Right hindlimb (tissue), 1 donor: ENCODE measurements at places on chromosomes 2 and 18.

GRCh38 chr2:89763581-89764485 lies 1072.4 kb downstream of the RPIA start:
- peak; percentile 20 for DNase-seq

DNA sequence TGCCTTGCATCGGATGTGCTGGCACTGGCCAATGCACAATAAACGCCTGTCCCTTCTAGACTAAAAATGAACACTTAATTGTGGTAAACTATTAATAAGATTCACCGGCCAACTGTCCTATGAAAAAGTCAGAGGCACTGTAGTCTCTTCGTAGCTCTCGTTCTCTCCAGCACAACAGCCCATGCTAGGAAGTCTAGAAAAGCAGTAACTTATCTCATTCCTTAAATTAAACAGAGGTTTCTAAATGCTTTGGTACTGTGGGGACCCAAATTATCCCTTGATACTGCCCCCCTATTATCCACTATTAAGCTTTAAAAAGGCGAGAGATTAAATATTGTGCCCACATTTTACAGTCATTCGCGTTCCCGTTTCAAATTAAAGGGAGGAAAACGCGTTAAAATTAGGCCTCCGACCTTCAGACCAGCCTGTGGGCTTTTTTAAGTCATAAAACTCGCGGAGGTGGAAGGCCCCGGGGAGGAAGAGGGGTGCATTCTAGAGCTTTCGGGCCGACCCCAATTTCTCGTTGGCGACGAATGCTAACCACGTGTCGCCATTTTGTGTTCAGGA lies 1.5 kb upstream of the PCBP1 start:
- no peak for DNase-seq

- DNase-seq = no peak
Observed at GRCh38 chr18:73563901-73564472, 583.6 kb downstream of the FBXO15 start.

- no peak for DNase-seq
Observed at GRCh38 chr18:45571714-45572113, 43.6 kb upstream of the SLC14A2 start.

DNA sequence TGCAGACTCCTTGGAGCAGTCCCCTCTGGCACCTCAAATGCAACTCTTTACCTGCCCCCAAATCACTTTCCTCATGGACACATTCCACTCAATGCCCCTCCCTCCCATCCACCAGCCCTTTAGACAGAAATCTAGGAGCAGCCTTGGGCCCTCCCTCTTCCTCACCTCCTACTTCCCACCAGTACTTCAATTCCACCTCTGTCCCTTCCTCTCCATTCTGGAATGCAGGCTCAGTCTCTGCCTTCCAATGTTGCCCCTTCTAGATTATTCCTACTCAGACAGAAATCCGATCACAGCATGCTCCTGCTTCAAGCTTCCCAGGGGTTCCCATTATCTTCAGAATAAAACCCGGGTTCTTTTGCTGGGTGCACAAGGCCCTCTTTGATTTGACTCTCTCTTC lies 62.1 kb downstream of the MTHFD2 start:
- no peak for DNase-seq

GRCh38 chr2:215606219-215606618 lies 170.4 kb upstream of the FN1 start:
- DNase-seq = no peak

GRCh38 chr2:198232281-198232680 lies 427.9 kb downstream of the PLCL1 start:
- no peak for DNase-seq

DNA sequence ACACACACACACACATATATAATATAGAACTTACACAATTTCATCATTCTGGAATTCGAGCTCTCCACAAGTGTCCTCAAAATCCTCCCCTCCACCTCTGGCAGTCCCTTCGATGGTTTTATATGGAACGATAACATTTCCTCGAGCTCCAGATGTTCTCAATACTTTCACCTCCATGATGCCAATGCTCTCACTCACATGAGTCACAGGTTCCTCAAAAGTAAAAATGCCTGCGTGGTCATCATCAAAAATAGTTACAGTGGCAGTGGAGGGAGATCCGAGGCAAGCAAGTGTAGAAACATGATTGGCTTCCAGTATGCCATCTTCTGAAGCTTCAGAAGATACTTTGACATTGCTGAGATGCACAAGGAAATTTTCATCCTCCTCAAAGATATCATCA lies 23.5 kb downstream of the SLC8A1 start:
- DNase-seq = no peak

GRCh38 chr2:35530615-35531135 lies 824.9 kb upstream of the CRIM1 start:
- no peak for DNase-seq

- no peak for DNase-seq
Observed at GRCh38 chr2:170975943-170976270, 46.9 kb downstream of the GORASP2 start.

- peak; percentile 72 for DNase-seq
Observed at GRCh38 chr2:46252891-46253659, 44.1 kb upstream of the EPAS1 start.

DNA sequence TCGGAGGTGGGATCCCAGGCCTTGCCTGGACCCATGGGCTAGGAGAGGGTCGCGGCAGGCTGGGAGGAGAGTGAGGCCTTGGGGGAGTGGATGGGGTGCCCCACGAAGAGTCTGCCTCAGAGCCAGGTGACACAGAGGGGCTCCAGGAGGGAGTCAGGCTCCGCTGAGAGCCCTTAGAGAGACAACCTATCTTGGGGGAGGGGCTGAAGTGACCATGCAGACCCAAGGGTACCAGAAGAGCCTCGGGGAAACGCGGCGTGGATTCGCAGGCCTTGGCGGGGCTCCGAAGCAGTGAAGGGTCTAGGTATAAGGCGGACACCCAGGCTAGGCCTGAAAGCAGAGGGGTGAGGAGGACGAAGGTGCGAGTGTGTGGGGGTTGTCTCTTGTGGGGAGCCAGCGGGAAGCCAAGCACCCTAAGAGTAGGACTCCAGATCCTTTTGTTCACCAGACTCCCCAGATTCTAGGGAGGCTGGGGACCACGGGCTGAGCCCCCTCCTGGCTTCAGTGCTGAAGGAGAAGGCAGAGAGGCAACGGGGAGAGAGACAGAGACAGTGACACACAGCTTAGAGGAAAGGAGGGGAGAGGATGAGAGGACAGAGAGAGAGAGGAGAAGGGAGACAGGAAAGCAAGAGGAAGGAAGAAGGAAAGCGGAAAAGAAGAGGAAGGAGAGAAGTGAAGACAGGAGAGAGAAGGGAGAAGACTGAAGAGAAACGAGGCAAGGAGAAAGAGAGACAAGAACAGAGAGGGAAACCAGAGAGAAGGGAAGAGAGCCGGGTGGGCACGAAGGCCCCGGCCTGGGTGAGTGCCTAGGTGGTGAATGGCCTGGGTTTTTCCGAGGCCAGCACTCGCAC lies 1.1 kb upstream of the HOXD11 start:
- no peak for DNase-seq

DNA sequence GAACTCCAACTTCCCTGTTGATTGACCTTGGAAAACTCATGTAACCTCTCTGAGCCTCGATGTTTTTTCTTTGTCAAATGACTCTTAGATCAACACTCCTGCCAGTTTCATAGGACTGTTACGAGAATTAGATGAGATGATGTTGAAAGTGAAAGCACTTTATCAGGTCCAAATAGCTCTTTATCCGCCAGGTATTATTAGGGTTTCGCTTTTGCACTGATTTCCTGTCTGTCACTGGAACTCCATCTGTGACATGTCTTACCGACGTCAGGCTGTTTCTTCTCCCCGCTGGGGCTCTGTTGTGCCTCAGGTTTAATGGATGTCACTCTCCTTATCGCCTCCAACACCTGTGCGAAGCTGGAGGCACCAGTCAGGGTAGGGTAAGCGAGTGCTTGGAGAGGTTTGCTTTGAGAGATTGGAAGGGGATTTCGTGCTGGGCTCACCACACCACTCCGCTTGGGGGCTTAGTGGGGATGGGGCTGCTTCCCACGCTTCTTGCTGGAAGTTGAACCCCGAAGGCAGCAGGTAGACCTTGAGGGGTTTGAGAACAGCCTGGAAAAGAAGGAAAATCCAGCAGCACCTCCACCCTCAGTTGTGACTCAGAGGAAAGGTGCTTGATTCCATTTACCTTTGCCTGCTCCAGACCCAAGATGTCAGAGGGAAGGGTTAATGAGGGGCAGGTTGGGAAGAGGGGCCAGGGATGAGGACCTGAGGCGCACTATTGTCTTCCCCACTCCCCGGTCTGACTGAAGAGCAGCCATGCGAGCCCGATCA lies 4.3 kb downstream of the GAD1 start:
- DNase-seq = no peak

GRCh38 chr2:108316461-108317258 lies 28.0 kb downstream of the SULT1C2 start:
- peak; percentile 24 for DNase-seq

DNA sequence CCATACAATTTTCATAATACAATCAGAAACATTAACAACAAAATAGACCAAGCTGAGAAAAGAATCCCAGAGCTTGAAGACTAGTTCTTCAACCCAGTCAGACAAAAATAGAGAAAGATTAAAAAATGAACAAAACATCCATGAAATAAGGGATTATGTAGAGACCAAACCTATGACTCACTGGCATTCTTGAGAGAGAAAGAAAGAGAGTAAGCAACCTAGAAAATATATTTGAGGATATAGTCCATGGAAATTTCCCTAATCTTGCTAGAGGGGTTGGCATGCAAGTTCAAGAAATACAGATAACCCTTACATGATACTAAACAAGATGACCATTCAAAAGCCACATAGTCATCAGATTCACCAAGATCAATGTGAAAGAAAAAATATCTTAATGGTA lies 281.7 kb downstream of the CCDC85A start:
- no peak for DNase-seq

DNA sequence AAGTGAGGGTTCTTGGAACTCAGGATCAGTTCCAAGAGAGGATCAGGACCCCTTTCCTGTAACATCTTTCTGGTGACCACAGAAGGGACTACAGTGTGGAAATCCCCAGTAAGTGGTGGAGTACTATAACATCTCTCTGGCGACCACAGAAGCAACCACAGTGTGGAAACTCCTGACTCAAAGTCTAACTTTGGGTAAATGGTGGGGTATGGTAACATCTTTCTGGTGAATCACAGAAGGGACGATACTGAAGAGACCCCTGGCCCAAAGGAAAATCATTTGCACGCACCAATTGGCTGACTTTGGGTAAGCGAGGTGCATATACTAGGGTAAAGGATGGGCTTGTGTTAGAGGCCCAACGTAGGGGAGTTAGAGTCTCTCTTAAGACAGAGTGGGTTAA lies 56.3 kb upstream of the GULP1 start:
- no peak for DNase-seq

GRCh38 chr18:63312737-63313395 lies 6.7 kb downstream of the BCL2 start:
- no peak for DNase-seq

- DNase-seq = no peak
Observed at GRCh38 chr2:197285361-197285760, 25.2 kb downstream of the ANKRD44 start.

- DNase-seq = no peak
Observed at GRCh38 chr2:15734674-15735483, 143.2 kb downstream of the DDX1 start.

DNA sequence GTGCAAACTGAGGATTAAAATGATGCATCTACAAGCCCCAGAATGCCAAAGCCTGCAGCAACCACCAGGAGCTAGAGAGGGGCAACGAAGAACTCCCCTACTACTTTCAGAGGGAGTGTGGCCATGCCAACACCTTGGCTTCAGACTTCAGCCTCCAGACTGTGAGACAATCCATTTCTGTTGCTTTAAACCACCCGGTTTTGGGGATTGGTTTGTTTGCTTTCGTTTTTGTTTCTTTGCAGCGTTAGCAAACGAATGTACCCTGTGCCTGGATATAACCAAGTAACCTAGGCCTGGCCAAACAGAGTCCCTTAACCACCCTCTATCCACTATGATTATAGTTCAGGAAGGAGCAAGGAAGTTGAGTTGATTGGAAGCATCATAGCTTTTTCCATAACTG lies 171.2 kb upstream of the NCK2 start:
- no peak for DNase-seq

- DNase-seq = no peak
Observed at GRCh38 chr2:124575497-124575896, 550.4 kb downstream of the CNTNAP5 start.

DNA sequence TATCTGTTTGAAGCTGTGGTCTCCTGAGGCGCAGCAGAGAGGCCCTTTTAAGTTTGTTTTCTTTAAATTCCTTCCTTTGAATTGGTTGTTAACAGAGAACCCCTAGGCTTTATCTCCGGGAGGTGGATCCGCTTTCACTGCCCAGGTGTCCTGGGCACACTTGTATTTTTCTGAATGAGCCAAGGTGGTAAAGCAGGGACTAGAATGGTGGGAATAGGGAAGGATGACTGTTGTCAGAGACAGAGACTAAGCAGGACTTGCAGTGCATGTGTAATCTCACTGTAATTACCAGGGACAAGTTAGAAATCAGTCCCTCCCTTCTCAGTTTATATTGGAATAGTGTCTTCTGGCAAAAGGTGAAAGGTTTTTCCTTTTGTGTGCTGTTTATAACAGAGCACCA lies 72.8 kb downstream of the PHLPP1 start:
- DNase-seq = no peak

GRCh38 chr18:3248658-3249359 lies 1.2 kb downstream of the MYL12A start:
- DNase-seq = no peak

- no peak for DNase-seq
Observed at GRCh38 chr2:189609853-189610252, 29.3 kb upstream of the SLC40A1 start.

DNA sequence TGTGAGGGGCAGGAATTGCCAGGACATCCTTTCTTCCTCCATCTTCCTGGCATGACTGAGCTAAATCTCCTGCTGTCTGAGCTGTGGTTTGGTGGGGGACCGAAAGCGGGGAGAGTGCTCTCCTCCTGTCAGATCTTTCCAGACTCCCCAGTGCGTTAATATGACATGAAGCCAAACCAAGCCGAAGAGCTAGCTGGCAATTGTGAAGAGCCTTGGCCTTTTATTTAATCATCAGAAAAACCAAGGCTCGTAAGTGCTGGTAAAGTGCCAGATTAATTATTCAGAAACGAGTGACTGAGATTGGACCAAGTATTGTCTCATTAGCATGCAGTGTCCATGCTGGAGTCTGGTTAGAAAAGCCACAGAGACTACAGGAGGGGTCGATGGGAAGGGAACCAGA lies 14.5 kb upstream of the LRPPRC start:
- no peak for DNase-seq

GRCh38 chr18:6543330-6543908 lies 128.7 kb upstream of the L3MBTL4 start:
- DNase-seq = no peak

GRCh38 chr2:223508372-223508771 lies 93.8 kb downstream of the SCG2 start:
- DNase-seq = no peak

GRCh38 chr2:66569321-66569851 lies 134.5 kb downstream of the MEIS1 start:
- peak; percentile 57 for DNase-seq

DNA sequence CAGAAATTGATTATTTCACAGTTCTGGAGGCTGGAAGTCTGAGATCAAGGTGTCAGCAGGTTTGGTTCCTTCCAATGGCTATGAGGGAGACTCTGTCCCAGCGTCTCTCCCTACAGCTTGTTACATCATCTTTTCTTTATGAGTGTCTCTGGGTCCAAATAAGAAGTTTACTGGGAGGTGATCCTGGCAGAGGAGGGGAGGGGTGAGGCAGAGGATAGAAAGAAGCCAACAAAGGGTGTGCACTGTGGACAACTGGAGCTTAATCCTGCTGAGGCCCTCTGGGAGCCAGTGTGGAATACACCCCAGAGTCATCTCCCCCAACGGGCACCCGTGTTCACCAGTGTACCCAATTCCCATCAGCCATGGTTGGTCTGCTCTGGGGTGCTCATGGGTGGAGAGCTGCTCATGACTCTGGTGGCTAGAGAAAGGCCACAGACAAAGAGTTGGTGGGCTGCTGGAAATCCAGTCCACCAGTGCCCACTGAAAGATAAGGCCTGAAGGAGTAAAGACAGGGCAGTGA lies 57.5 kb upstream of the CTLA4 start:
- DNase-seq = no peak
